ENCODE measurements at places on chromosomes 13 and 19.
A peak's percentile ranks its signal among the peaks of the same experiment; 100 is the strongest.

DNA sequence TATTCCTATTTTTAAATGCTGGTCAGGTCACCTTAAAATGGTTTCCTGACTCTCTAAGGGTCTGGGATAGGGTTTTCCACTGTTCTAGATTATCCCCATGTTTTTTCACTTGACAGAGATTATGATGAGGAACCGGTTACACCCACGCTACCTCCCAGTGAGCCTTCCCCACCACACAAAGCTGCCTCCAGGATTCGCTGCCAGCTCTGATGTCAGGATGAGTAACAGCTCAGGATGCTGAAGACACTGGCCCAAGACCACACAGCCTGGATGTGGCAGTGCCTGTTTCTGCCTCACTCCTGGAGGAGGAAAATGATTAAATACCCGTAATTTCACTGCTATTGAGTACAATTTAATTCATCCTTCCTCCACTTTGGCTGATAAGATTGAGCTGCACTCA, 22.9 kb downstream of the ZNF114 start:
- no peak for DNase-seq

DNA sequence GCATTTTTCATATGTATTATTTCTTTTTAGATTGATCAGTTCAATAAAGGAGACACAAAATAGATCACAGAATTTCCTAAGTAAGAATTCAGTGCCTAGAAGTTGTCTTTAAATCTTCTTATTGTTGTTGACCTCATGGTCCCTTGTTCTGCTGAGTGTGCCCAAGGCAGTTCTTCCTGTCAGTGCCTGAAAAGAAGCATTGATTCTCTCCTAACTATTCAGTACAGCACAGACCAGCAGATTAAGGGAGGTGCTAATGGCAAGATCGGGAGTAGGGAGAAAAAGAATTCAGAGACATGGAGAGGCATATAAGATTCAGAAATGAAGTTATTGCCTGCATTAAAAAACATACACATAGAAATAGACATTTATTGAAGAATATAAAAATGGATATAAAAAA, 180.5 kb upstream of the PCDH9 start:
- no peak for DNase-seq

DNA sequence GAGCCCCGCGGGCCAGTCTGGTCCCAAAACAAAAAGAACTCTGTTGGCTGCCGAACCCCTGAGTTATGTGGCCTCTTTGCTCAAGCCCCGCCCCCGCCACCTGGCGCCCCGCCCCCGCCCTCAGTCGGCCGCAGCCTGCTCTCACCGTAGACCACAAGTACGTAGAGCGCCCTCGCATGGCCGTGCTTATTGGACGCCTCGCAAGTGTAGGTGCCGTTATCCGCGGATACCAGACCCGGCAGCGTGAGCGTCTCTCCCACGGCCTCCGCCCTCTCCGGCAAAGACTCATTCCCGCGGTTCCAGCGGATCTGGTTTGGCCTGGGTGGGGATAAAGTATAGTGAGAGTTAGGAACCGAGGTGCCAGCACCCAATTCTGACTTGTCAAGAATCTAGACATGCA, 5.5 kb upstream of the ZNF428 start:
- peak; percentile 10 for DNase-seq

GRCh38 chr19:19532806-19533701, 4.3 kb downstream of the YJEFN3 start:
- DNase-seq, result no peak

DNA sequence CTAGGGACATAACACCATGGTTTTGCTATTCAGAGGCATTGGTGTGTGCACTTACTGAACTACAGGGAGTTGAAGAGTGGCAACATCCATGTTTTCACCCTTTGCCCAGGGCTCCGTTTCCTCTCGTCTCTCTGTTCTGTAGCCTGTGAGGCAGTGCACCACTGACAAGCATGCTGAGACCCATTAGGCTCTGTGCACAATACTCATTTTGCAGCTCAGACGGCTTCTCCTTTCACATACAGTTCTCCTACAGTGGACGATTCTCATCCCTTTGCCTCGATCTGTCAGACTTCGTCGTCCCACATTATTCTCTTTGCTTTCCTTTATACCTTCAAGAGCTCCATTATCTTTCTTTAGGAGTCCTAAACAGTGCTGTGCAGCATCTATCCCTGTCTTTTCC, 403.7 kb downstream of the MYO16 start:
- DNase-seq, result no peak

- DNase-seq, result no peak
Measured at GRCh38 chr13:31073859-31074718, 87.6 kb downstream of the HSPH1 start.

DNA sequence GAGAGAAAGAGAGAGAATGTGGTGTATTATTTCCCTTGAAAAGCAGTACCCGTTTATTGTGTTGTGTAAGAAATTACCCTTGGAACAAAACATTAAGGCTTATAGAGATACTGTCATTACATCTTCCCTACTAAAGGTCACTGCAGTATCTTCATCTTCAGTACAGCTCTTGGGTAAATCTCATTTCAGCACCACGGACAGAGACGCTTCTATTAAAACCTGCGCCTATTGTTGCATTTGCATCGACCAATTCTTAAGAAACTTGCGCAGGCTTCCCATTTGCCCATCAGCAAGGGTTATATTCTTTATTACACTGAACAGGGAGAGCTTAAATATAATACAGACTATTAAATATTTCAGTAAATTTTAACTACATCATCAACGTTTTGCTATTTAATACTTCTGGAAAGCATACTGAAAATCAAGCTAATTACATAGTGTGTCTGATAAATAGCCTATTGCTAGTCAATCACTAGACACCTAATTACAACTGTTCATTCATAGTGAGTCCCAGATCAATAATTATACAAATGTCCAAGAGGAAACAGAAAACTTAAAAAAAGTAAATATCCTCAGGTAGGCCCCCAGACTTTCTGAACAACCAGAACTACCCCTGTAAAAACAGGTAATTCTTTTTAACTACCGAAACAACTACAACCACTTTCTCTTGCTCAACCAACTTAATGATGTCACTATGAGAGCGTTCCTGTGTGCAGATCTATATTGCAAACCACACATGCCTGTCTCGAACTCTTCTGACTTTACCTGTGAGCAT, 350.6 kb downstream of the LIG4 start:
- no peak for DNase-seq

- DNase-seq, result no peak
Measured at GRCh38 chr13:46617229-46617721, 64.3 kb downstream of the LRCH1 start.

GRCh38 chr19:13072188-13072908, 30.3 kb downstream of the LYL1 start:
- DNase-seq, result no peak

GRCh38 chr19:38666663-38667511, 19.4 kb downstream of the ACTN4 start:
- no peak for DNase-seq

DNA sequence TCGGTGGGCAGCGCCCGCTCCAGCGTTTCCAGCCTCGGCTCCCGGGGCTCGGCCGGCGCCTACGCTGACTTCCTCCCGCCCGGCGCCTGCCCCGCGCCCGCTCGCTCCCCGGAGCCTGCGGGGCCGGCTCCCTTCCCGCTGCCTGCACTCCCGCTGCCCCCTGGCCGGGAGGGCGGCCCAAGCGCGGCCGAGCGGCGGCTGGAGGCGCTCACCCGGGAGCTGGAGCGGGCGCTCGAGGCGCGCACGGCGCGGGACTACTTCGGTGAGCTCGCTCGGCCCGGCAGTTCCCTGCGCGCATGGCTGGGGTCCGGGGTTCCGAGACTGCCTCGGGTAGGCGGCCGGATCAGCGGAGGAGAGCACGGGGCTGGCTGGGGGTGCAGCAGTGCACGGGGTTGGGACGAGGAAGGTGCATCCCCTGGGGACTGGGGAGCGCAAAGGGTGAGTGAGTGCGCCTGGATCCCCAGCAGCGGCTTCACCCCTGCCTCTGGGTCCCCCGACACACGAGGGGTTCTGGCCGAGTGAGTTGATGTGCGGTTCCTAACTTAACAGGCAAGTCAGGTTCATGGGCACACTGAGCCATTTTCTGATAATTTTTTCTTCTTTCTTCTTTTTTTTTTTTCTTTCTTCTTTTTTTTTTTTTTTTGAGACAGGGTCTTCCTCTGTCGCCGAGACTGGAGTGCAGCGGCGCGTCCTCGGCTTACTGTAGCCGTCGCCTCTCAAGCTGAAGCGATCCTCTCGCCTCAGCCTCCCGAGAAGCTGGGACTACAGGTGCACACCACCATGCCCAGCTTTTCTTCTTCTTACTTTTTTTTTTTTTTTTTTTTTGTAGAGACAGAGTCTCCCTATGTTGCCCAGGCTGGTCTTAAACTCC, 1.1 kb downstream of the WTIP start:
- DNase-seq, result no peak

DNA sequence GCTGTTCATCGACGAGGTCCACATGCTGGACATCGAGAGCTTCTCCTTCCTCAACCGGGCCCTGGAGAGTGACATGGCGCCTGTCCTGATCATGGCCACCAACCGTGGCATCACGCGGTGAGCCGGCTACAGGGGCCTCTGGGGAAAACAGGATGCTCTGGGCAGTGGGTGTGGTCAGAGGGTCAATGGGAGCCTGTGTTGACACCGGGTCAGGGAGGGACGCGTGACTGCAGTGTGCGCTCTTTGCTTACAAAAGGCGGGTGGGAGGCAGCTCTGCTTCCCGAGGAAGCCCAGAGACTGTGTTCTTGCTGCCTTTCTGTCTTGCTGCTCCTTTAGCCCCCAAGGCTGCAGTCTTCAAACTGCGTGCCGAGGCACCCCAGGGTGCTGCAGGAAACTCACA, 5.7 kb downstream of the LHB start:
- no peak for DNase-seq

GRCh38 chr13:45587897-45588296, 27.6 kb downstream of the ERICH6B start:
- no peak for DNase-seq

- DNase-seq, result no peak
Measured at GRCh38 chr13:99289271-99289670, 17.9 kb downstream of the GPR183 start.

All from esophagus squamous epithelium (tissue), 5 donors.